ENCODE measurements at places on chromosomes 5 and 9. TPM values are rescaled to one million over a fixed set of nuclear protein-coding genes. Genes with fewer than 3 reads are reported as not detected.

The AOPEP gene
- total RNA-seq = 158 TPM

GRCh38 chr5:16616536-16617273 lies at the start of gene RETREG1:
TSS of gene RETREG1 (minus strand) at chr5:16616997. CDS start at chr5:16616971, 26 bp downstream.
- peak; percentile 81 for DNase-seq

DNA sequence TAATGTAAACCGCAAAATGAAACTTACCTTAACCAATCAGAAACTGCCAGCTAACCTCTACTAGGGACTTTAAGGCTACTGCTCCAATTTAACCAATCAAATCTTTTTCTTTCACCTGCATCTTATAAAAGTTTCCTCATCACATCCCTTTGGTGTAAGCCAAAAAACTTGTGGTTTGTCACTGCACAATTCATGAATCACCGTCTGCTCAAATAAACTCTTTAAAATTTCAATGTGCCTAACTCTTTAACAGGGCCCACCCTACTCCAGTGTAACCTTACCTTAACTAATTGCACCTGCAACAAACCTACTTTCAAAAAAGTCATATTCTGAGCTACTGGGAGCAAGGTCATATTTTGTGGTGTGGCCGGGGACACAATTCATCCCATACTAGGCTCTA lies 172.2 kb upstream of the GRAMD2B start:
- DNase-seq = no peak

DNA sequence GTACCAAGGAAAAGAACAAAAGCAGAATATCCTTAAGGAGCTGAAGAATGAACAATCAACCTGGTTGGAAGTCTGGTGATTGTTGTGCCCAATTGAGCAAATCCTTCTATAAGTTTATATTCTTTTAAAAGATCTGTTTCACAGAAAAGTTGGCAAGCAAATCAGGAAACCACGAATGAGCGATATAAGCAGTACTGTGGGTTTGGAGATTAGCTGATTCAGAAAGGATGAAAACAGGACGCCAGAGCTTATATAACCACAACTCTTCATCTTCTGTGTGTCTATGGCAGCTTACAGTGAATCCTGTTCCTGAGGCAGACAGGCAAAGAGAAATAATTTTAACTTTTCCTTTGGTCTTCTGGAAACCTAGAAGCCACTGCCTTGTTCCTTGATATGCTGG lies 61.7 kb downstream of the SLC38A9 start:
- no peak for DNase-seq

The HTR4 gene
- 0.13 TPM for total RNA-seq

- no peak for DNase-seq
Measured at GRCh38 chr5:50964746-50965653, 298.6 kb downstream of the PARP8 start.

- no peak for DNase-seq
Measured at GRCh38 chr5:130222573-130222972, 318.3 kb downstream of the CHSY3 start.

DNA sequence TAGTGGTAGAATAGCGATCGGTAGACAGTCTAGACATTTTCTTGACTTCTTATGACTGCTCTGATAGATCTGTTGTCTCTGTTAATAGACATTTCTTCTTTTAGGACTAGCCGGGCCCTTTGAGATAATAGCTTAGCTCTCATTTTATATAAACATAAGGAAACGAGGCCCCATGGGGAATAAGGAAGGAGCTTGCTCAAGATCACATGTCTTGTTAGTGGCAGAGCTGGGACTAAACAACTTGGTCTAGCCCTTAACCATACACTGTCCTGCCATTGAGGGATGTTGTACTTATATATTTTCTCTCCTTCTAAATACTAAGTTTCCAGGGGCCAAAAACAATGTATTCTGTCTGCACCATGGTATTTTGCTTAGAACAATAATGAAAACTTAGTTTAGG lies 140.0 kb downstream of the GCNT1 start:
- DNase-seq = no peak

The ELOVL7 gene
- total RNA-seq = 32.1 TPM

- no peak for DNase-seq
Measured at GRCh38 chr9:33346564-33346963, 55.8 kb downstream of the AQP7 start.

DNA sequence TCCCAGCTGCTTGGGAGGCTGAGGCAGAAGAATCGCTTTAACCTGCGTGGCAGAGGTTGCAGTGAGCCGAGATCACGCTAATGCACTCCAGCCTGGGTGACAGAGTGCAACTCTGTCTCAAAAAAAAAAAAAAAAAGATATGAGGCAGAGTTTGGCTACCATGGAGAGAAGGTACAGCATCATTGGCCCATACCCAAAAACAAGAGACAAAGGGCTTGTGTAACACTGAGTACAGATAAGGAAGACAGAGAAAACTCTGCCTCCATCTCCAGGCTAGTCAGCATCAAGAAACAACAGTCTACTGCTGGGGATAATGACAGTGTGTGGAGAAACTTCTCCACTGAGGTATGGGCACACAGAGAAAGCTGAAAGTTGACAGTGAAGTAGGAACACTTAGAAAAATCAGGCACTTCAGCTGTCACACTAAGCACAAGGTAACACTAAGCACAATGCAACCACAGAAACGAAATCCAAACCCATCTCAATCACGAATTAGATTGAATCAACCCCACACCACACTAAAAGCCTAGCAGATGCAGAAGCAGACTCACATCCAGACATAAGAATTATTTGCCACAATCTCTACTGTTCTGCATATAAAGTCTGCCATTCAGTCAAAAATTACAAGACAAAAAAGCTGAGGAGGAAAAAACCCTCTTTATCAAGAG lies 10.5 kb downstream of the PJA2 start:
- DNase-seq = no peak

DNA sequence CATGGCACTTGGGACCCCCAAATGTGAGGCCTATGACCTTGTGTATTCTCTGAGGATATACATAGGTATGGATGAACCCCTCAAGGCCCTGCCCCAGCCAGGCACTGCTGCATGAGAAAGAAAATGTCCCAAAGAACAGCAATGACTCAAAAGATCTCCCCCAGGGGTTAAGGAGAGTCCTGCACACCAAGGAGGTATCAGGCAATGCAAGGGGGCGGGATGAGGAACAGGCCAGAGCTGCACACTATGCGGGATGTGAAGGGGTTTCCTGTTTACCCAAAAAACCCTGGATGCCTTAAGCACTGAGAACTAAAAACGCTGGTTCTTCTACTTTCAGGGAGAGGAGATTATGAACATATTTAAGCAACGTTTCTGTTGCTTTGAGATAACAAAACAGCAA lies 3.4 kb downstream of the RAPGEF1 start:
- DNase-seq = no peak

- no peak for DNase-seq
Measured at GRCh38 chr5:58273711-58274110, 186.2 kb downstream of the PLK2 start.

- no peak for DNase-seq
Measured at GRCh38 chr5:13946111-13946510, 1.6 kb upstream of the DNAH5 start.

GRCh38 chr9:97990259-97990658 lies 7.1 kb downstream of the ANP32B start:
- no peak for DNase-seq

The IL3 gene
- total RNA-seq = not detected

DNA sequence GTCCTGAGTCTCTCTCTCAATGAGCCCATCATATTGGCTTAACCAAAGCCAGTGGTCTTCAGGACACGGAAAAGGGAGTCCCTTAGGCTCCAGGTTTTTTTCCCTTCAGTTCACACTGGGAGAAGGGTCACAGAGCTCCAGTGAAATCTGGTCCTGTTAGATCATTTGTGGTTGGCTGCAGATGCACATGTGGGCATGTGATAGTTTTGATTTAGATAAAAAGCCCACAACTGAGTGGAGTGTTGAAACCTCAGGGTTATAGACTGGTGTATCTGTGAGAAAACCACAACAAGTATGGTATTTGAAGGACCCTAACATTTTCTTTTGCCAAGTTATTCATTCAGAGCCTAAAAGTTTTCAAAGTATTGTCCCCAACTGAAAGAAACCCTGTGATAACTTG lies 46.7 kb downstream of the PRLR start:
- DNase-seq = no peak
